ENCODE measurements at places on chromosomes 2 and 18.
A peak's percentile ranks its signal among the peaks of the same experiment; 100 is the strongest.

GRCh38 chr2:230541934-230542380 lies 126.0 kb downstream of the SP100 start:
- DNase-seq, result no peak

- DNase-seq, result no peak
These were observed 2.3 kb upstream of the GCC2 start for GRCh38 chr2:108446703-108447102.

- no peak for DNase-seq
These were observed 105.6 kb upstream of the STK17B start for GRCh38 chr2:196277002-196277401.

GRCh38 chr2:7419814-7420311 lies 502.7 kb downstream of the RNF144A start:
- no peak for DNase-seq

DNA sequence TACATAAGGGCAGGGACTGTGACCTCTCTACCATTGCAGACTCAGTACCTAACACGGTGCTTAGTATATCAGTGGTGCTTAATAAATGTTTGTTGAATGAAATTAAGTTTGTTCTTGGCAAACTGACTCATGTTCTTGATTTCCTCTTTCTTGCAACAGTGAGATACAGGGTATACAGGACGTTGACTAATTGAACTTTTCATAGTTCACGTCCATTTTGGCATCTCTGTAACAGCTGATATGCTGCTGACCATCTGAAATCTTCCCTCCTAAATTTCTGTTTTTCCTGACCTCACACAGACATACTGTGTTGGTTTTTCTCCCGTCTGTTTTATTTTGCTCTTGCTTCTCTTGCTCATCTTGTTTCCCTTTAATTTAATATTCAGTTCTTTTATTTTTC lies 44.2 kb downstream of the LHCGR start:
- no peak for DNase-seq

DNA sequence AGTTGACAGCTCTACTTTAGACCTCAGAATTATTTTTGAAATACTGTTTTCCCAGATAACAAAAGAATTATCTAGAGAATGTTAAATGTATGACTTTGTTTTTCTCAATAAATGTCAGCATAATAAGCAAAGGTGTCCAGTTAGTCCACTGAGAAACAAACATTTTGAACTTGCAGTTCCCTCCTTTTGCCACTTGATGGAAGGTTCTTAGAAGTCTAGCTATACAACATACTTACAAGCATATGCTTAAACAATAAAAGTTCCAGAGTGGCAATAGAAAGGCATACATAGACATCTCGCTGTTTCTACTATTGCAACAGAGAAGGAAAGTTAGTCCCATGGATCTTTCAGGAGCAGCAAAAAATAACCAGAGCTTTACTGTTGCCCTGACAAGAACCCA lies 11.8 kb downstream of the NDUFA10 start:
- no peak for DNase-seq

DNA sequence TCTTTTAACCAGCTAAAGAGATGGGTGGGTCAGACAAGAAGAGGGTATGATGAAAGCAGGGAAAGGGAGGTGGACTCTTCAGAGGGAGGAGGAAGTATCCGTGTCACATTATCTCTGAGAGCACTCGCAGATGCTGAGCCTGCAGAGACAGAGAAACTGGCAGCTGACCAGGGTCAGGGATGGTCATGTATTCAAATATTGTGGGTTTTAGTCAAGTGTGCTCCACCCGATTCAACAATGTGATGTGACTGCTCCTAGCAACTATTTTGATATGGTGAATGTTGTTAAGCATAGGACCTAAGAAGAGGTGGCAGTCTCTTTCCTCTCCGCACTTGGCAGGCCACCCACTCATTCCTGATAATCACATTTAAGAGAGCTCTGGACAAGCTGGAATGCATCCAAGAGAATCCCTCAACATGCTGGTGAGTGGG lies 1.3 kb upstream of the CLIP4 start:
- peak; percentile 81 for DNase-seq

DNA sequence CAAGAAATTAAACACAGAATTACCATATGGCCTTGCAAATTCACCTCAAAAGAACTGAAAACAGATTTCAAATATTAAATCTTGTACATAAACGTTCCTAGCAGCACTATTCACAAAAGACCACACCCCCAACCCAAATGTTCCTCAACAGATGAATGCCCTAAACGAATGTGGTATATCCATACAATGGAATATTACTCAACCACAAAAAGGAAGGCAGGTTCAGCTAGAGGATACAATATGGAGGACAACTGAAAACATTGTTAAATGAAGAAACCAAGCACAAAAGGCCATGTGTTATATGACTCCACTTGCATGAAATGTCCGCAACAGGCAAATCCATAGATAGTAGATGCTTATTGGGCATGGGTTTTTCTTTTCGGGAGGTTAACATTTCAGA lies 61.7 kb downstream of the PPP4R1 start:
- DNase-seq, result no peak

- DNase-seq, result no peak
These were observed 13.9 kb downstream of the CLASP1 start for GRCh38 chr2:121635371-121635770.

DNA sequence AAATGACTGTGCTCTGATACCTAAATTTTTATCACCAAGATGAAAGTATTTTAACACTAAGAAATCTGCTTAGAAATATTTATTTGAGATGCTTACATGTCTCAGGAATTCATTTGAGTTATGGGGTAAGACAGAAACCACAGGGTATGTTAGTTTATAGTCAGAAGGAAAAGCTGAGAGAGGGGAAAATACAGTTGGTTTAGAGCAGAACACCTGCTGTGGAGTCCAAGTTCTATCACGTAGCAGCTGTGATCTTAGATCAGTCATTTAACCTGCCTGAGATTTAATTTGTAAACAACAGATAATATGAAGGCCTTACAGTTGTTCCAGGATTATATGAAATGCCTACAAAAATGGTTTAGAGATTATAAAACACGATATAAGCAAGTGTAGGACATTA lies 29.0 kb downstream of the PDE6D start:
- DNase-seq, result no peak

Data from GM04504 (cell line).